HT1080 (cell line): ENCODE measurements at places on chromosomes 2 and 18. TPM values are rescaled to one million over a fixed set of nuclear protein-coding genes. Genes with fewer than 3 reads are reported as not detected.

DNA sequence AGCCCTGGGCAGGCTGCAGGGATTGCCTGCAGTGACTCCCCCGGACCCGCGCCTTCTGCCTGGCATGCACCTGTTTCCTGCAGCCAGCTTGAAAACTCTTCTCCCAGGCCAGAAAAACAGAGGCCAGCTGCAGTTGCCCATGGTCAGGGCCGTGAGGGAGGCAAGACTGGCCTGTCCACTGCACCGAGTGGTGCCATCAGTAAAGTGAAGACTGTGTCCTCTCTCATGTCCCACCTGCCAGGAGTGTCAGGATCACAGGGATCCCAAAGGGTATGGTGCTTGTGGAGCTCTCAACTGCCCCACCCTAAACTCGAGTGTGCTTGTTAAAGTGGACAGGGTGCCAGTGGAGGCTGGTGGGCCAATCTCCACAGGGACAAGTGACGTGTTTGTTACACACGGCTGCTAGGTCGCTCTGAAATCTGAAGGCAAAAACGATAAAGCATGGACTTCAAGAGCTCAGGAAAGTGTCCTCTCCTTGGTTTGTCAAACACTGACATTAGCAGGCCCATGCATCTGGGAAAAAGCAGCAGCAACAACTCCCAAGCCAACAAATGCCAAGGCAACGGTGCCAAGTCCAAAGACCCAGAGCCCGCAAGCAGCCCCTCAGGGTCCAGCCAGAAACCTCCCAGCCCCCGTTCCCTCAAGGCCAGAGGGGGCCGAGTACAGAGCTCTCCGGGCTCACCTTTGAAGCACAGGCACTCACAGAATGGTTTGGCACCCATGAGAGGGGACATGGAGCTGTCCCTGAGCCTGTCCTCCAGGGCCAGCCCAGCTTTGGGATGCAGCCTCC, 213.2 kb downstream of the HDAC4 start:
- DNase-seq = no peak

- DNase-seq = no peak
Measured at GRCh38 chr2:28367667-28368356, 24.8 kb upstream of the FOSL2 start.

GRCh38 chr2:230669386-230669950, 43.2 kb upstream of the CAB39 start:
- DNase-seq = no peak

DNA sequence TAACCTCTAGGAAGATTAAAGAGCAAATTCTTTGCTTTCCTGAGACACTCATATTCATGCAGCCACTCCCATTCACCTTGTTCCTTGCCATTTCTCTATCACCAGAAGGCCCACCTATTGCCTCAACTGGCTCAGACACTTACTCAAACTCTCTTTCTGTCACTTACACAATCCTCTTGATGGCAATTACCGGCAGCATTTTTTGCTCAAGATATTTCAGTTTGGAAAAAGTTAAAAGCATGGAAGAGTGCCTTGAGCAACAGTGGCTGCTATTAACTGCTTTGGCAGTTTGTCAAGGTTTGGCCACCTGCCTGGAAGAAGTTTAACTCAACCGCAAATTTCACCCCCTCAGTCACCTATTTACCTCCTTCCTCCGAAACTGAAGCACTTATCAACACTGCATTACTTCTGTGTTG, 1104.0 kb upstream of the PIK3C3 start:
- DNase-seq = peak; percentile 15

- peak; percentile 70 for DNase-seq
Measured at GRCh38 chr2:226911932-226912331, 76.1 kb downstream of the RHBDD1 start.

DNA sequence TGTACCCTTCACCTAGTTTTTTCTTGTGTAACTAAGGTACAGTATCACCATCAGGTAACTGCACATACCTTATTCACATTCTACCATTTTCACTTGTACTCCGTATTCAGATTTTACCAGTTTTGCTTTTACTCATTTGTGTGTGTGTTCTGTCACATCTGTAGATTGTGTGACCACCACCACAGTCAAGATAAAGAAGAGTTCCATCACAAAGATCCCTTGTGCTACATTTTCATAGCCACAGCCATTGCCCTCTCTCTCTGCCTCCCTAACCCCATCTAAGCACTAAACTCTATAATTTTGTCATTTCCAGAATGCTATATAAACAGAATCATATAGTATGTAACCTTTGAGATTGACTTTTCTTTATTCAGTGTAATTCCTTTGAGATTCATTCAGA, 23.5 kb downstream of the DIS3L2 start:
- no peak for DNase-seq

DNA sequence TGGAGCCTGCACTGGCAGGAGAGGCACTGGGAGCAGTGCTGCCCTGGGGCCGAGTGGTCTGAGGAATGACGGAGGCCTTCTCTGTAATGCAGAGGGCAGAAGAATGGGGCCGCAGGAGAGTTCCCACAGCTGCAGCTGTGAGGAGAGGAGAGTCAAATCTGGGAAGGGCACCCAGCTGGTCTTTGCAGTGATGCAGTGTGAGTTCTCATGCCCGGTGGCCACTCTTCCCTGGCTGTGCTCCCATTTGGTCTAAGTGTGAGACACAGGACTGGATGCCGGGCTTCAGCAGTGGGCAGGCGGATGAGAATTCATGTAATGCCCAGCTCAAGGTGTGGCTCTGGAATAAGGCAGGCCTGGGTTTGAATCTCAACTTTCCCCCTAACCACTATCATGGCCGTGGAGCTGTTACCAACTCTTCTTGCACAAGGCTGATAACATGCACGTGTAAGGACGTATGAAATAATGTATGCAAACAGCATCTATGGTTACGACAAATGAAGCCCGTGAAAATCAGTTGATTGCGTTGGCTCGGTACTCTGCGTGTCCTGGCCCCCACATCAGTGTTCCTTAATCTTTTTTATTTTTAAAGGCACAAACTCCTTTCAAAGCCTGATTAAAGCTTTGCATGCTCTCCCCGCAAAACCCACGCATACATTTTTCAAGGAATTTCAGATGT, 71.6 kb downstream of the ACKR3 start:
- no peak for DNase-seq

- no peak for DNase-seq
Measured at GRCh38 chr18:2348003-2348402, 223.3 kb downstream of the METTL4 start.

DNA sequence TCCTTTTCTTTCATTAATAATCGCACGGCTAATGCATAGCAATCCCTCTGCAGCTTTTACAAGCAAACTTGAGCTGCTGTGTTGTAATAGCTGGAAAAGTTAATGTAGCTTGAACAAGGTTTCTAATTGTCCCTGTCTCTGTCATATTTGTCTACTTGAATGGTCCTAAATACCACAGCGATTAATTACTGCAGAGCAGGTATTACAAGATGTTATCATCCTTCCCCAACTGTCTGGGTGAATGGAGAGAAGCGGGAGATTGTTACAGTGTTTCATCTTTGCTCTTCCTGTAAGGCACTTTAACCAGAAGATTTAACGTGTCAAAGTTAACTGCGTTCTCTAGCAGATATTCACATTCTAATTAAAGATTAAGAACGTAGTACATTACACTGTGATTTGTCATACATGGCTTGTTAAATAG, 422.2 kb upstream of the POU3F3 start:
- no peak for DNase-seq

DNA sequence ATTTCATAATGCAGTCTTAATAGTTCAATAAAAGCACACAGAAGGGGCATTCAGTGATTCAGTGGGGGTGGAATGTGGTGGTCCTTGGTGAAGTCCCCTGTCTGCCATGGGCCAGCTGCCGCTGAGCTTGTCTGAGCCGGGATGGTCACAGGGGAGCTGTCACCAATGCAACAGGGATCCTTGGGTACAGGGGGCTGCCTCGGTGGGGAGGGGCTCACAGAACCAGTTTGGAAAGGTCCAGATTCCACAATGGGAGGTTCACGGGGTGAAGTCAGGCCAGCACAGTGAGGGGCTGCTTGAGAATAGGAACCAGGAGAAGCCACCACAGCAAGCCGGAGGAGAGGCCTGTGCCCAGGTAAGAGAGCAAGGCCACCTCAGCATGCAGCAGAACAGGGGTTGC, 75.4 kb downstream of the GYPC start:
- DNase-seq = no peak

Gene SEPTIN2
- total RNA-seq = 212 and 259 TPM in 2 replicates

Gene LIPG
- 0.43 and 0.53 TPM in 2 replicates for total RNA-seq

Gene UGT1A4
- total RNA-seq = not detected in 2 replicates

Gene DTNA
- 10.6 and 15.8 TPM in 2 replicates for total RNA-seq
